ENCODE measurements at places on chromosomes 6 and 20.

DNA sequence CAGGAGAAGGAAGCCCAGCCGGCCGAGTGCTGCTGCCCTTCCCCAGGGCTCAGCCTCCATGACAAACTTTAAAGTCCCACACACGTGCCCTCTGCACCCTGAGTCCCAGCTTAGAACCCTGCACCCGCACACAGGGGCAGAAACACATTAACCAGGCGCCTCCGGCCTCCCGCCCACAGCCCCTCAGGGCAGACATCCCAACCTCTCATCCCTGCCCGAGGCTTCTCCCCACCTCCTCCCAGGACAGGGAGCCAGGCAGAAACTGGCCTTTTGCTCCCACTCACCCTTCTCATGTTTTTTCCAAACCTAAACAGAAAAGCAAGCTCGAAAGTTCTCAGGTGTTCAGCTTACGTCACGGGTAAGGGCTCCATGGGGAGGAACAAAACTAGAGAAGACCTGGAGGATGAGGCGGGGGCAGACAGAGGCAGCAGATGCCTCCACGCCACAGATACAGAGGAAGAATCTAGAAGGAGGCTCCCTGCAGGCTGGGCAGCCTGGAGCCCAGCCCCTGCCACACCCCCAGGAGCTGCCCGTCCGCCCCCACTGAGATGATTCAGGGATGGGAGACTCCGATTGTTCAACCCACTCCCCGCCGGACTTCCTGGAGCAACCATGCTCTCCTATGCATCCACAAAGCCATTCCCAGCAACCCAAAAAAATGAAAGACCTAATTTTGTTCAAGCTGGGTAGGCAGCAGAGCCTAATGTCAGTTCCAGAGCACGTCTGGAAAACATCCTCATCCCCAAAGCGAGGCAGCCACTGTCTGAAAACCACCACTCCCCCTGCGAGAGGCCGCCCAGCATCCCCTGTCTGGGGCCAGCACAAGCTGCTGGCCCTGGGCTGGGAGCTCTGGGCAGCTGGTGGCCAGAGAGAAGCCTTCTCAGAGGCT, 8.8 kb downstream of the KCNQ2 start:
- H3K4me3 ChIP-seq = no peak overlapping the region
- DNase-seq = no peak
- H3K27ac ChIP-seq = no peak overlapping the region
- H3K4me1 ChIP-seq = no peaks in the 10 kb centered on the region
- H3K36me3 ChIP-seq = no peaks in the 10 kb centered on the region

DNA sequence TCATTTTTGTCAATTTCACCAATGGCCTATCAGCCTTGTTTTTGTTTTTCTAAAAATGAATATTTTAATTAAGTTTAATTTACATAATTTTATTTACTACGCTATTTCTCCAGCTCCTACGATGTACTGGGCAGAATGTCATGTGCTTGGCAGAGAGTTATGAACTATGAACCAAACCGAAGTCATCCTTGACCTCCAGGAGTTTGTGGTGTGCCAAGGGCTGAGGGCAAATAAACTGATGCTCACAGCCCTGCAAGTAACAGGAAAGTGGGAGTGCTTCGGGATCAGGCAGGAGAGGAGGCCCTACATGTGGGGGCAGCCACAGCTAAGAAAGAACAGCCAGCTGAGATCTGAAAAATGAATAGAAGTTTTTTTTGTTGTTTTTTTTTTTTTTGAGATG, 38.6 kb downstream of the ZNF217 start:
- H3K27ac ChIP-seq = no peak overlapping the region
- H3K27me3 ChIP-seq = no peaks in the 10 kb centered on the region
- no peaks in the 10 kb centered on the region for H3K36me3 ChIP-seq
- DNase-seq = no peak
- H3K4me3 ChIP-seq = no peak overlapping the region

GRCh38 chr6:144885817-144886216, 600.7 kb downstream of the UTRN start:
- H3K27ac ChIP-seq = no peak overlapping the region
- no peaks in the 10 kb centered on the region for H3K4me1 ChIP-seq
- no peaks in the 10 kb centered on the region for H3K27me3 ChIP-seq
- H3K4me3 ChIP-seq = no peak overlapping the region
- DNase-seq = no peak

GRCh38 chr20:60135276-60135675, 177.1 kb downstream of the CDH26 start:
- H3K4me3 ChIP-seq = no peak overlapping the region
- no peaks in the 10 kb centered on the region for H3K36me3 ChIP-seq
- no peak for DNase-seq
- H3K27me3 ChIP-seq = peaks cover 5% of the 10 kb centered on the region
- no peaks in the 10 kb centered on the region for H3K4me1 ChIP-seq
- no peak overlapping the region for H3K27ac ChIP-seq

DNA sequence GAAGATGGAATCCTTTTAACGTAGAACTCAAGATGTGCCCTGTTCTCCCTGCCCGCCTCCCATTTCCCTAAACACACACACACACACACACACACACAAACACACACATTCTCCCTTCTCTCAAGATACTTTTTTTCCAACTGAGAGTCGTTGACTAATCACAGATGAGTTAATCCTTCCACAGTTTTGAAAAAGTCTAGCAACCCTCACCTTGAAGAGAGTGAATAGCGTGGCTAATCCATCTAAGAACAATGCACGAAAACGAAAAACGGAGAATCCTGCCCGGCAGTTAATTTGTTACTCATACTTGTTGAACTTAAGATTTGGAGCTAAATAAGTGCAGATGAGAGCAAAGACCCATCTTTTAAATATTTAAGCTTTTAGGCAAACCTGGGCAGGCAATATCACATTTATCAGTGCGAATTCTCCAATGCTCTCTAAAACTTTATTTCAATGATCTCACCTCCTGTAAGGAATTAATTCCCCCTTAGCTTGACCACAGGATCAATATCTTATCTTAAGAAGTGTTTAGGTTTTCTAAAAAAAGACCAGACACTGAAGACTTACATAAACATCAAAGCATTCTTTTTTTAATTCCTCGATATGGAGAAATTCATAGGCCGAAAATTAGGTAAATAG, 1.1 kb downstream of the AGPAT4 start:
- no peak for DNase-seq
- H3K27ac ChIP-seq = peak overlapping the region; percentile 61
- H3K4me1 ChIP-seq = no peaks in the 10 kb centered on the region
- no peaks in the 10 kb centered on the region for H3K27me3 ChIP-seq
- no peaks in the 10 kb centered on the region for H3K36me3 ChIP-seq

GRCh38 chr20:63706027-63706695, 1.6 kb downstream of the ARFRP1 start:
- H3K4me3 ChIP-seq = peak overlapping the region; percentile 82
- no peaks in the 10 kb centered on the region for H3K4me1 ChIP-seq
- DNase-seq = no peak

- no peaks in the 10 kb centered on the region for H3K36me3 ChIP-seq
- no peak overlapping the region for H3K4me3 ChIP-seq
- no peaks in the 10 kb centered on the region for H3K4me1 ChIP-seq
- H3K27ac ChIP-seq = no peak overlapping the region
- DNase-seq = no peak
Observed at GRCh38 chr6:163759542-163759941, 345.0 kb downstream of the QKI start.

DNA sequence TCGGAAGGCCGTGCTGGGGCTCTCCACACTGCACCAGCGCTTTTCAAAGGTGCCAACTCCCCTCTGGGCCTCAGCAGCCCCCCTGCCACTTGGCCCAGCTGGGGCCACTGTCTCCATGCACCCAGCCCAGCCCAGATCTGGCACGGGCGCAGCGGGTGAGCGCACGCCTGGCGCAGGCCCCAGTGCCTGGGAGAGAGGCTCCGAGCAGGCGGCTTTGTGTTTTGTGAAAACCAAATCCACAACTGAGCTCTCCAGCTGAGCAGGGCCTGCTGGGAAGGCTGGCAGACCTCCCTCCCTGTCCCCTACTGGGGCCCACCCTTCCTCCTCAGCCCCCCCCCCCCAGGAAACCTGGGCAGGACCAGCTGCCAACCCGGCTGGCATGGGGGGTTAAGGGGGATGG, 17.0 kb downstream of the MDGA1 start:
- no peak overlapping the region for H3K4me3 ChIP-seq
- peak overlapping the region; percentile 15 for H3K27ac ChIP-seq
- no peaks in the 10 kb centered on the region for H3K27me3 ChIP-seq
- no peaks in the 10 kb centered on the region for H3K4me1 ChIP-seq
- peak; percentile 71 for DNase-seq

DNA sequence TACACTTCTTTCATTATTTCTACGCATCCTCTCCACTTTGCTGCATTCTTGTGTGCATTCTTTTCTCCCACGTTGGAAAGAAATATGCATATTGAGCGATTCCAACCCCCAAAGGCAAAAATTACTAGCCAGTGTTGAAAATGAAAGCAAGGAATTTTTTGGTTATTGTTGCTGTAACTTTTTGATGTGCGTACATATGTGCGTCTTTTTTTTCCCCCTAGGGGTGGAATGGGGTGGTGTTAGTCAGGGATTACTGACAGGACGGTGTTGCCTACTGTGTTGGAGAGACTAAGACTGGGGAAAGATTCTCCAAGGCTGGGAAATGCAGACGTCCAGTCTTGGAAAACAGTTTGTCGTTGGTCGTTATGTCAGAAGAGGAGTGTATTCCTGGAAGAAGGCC, 44.2 kb upstream of the ESR1 start:
- H3K27ac ChIP-seq = peak overlapping the region; percentile 72
- H3K4me3 ChIP-seq = peak overlapping the region; percentile 40
- H3K27me3 ChIP-seq = no peaks in the 10 kb centered on the region
- DNase-seq = no peak
- peaks cover 3% of the 10 kb centered on the region for H3K4me1 ChIP-seq

GRCh38 chr6:16851758-16852157, 90.5 kb upstream of the ATXN1 start:
- H3K36me3 ChIP-seq = no peaks in the 10 kb centered on the region
- no peaks in the 10 kb centered on the region for H3K4me1 ChIP-seq
- no peaks in the 10 kb centered on the region for H3K27me3 ChIP-seq

- H3K36me3 ChIP-seq = no peaks in the 10 kb centered on the region
- H3K27me3 ChIP-seq = no peaks in the 10 kb centered on the region
- no peak overlapping the region for H3K4me3 ChIP-seq
- peaks cover 46% of the 10 kb centered on the region for H3K4me1 ChIP-seq
- DNase-seq = peak; percentile 98
- H3K27ac ChIP-seq = peak overlapping the region; percentile 44
Observed at GRCh38 chr20:35768731-35769664, 2.8 kb upstream of the PHF20 start.

- H3K27ac ChIP-seq = no peak overlapping the region
- no peak overlapping the region for H3K4me3 ChIP-seq
- no peaks in the 10 kb centered on the region for H3K36me3 ChIP-seq
- DNase-seq = no peak
- no peaks in the 10 kb centered on the region for H3K27me3 ChIP-seq
Observed at GRCh38 chr6:36052097-36052496, 24.5 kb downstream of the MAPK14 start.

DNA sequence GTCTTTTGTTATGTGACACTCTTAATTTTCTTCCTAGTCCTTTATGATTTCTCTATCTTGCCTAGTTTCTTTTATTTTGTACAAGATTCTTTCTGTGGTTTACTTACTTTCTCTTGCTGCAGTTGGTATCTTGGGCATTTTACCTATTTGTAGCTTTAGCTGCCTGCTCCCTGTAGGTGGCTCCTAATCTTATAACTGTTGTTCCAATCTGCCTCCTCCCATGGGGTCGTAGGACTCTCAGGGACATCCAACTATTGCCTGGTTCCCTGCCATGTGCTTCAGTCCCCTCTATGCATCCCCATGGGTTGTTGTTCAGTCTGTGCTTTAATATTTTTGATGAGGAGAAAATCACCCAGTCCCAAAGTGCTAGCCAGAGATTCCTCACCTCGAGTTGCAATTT, 31.4 kb downstream of the RIN2 start:
- H3K36me3 ChIP-seq = peaks cover 8% of the 10 kb centered on the region
- H3K4me3 ChIP-seq = no peak overlapping the region
- DNase-seq = no peak
- H3K4me1 ChIP-seq = peaks cover 27% of the 10 kb centered on the region
